ENCODE measurements at places on chromosomes 1 and 21.

DNA sequence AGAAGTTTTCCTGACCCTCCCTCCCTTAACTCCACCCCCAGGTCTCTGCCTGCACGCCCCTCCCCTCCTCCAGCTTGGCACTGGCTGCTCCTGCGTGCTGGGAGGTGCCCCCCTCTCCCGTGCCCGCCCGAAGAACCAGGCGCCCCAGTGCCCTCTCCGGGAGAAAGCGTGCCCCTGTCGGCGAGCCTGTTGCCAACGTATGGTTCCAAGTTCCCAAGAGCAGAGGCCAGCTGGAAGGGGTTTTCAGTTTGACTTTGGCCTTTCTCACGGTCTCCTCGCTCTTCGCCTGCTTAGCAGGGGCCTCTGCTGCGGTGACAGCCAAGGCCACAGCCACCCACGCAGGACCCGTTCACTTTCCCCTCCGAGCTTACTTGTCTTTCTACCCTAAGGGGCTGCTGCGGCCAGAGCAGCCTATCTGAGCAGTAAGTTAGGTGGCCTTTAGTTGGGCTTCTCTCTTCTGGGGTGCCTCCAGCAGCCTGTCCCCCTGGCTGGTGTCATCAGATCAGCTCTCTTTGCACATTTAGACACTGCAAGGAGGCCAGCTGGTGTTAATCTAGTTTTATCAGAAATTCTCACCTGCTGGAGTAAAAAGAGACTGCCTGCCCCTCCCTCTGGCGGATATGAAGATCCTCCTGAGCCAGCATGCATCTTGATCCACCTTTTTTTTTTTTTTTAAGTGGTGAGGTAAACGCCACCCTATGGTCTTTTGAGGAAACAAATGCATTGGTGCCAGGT is 1.5 kb downstream of the STUM start:
- no peak for DNase-seq

- DNase-seq, result no peak
Measured at GRCh38 chr1:71312545-71312944, 231.7 kb upstream of the ZRANB2 start.

GRCh38 chr21:28737674-28738419 is 254.8 kb downstream of the LTN1 start:
- no peak for DNase-seq

- DNase-seq, result no peak
Measured at GRCh38 chr1:240169188-240169587, 77.5 kb downstream of the FMN2 start.
